Left lobe of liver (tissue), 2 donors: ENCODE measurements at places on chromosomes 3 and 15.

DNA sequence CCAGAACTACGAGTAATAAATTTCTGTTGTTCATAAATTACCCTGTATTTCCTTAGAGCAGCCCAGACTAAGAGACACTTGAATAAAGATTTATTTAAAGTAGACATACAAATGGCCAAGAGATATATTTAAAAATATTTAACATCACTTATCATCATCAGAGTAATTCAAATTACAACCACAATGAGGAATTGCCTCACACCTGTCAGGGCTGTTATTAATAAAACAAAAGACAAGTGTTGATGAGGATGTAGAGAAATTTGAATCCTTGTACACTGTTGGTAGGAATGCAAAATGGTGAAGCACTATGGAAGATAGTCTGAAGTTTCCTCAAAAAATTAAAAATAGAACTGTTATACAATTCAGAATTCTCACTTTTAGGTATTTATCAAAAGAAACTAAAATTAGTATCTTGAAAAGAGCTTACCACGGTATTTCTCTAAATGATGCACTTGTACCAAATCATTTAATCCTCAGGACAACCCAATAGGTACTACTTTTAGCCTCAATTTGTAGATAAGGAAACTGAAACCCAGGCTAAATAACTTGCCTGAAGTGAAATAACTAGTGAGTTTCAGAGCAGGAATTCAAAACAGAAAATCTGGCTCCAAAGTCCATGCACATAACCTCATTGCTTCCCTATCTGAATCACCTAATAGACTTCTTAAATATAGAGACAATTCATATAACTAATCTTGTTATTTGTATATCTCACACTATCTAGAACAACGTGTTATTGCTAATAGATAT is 69.4 kb downstream of the ZBTB20 start:
- DNase-seq: no peak

GRCh38 chr3:77150759-77151158 is 110.9 kb downstream of the ROBO2 start:
- DNase-seq: no peak

DNA sequence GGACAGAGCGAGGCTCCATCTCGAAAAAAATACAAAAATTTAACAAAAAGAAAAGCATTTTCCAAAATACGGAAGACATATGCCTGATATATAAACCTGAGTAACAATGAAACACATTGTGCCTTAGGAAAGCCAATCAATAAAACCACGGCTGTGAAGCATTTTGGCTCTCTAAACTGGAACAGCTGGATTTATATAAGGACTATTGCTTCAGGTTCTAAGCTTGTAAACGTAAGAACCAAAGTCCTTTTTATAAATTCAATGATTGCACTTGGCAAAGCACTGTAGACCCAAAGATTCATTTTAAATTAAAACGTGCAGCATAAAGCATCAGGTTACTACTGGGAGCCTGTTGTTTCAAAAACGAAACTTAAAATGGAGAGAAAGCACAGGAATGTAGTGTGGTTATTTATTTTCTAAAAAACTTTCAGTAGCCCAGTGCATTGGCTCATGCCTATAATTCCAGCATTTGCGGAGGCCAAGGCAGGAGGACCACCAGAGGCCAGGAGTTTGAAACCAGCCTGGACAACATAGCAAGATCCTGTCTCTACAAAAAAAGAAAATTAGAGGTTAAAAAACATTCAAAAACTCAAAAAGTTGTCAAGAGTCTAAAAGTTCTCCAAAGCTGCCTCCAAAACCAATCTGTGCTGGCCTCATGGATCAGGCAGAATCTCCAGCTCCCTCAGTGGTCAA is 61.5 kb downstream of the USF3 start:
- DNase-seq: no peak

DNA sequence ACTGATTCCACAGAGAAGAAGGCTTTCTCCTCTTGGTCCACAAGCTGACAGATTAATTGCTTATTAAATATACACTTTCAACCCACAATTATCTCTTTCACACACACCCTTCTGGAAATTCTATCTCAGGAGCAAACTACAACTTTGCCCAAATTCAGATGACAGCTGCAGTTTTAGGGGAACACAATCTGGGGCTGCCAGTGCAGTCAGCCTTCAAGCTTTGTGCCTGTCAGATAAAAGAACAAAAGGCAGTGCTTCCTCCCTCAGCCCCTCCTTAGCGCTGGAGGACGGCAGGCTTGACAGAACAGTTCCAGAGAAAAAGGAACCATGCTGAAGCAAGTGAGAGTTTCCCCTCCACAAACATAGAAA is 99.6 kb downstream of the TMCC1 start:
- no peak for DNase-seq

DNA sequence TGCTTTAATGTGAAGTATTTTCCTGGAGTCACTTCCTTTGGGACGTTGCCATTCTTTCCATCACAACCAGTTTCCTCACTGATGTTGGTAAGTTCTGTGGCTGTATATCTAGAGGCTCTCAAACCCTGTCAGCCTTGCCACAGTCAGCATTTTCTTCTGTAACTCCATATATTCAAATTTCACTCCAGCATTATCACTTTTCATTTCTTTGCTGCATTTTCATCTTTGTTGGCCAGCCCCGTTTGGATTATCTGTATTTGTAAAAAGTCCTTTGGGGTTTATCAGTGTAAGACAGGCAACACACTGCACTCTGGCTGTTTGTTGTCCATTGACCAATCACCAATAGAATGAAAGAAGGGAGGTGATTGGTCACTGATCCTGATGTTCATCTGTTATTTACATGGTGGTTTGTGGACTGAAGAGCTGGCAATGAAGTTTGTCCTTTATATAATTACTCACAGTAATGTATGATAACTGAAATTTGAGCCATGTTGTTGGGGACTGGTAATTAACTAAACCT is 20.3 kb downstream of the GMPS start:
- DNase-seq: no peak

GRCh38 chr3:119624002-119624720 is 26.5 kb downstream of the PLA1A start:
- DNase-seq: no peak

- no peak for DNase-seq
These were observed 20.0 kb downstream of the TMEM207 start for GRCh38 chr3:190429681-190430080.
